ENCODE measurements at places on chromosomes 6 and 20. TPM values are rescaled to one million over a fixed set of nuclear protein-coding genes. Genes with fewer than 3 reads are reported as not detected.

CST2 gene
- total RNA-seq = not detected

FAM50B gene
- 4.8 TPM for total RNA-seq

DNA sequence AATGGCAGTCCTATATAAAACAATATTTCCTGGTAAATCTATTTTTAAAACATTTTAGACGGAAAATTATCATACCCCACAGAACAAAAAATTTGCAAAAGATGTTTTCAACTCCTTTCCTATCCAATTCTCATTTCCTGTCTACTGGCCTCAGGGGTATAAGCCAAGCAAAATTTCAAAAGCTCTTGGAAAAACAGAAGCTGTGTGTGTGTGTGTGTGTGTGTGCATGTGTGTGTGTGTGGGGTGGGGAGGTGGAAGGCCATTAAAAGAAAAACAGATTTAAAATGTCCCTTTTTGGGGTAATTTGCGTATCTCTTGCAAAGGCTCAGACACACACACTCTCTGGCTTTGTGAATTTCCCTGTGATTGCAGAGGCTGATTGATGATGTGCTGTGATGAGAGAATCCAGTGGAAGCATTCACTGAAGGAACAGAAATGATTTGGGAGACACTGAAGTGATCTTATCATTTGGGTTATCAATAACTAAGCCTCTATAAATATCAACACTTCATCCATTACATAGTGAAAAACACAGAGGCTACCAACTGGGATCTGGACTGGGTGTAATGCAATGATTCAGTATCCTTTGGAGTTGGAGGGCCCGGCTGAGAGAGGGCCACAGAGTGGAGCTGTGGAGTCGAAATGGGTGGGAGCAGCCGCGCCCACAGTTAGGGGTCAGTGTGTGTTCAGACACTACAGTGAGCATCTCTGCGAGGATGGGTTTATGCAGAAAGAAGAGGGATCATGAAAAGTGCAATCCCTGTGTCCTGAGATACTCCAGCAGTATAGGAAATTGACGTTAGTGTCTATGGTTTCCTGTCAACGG is 106.8 kb upstream of the PREP start:
- no peak for DNase-seq

DNA sequence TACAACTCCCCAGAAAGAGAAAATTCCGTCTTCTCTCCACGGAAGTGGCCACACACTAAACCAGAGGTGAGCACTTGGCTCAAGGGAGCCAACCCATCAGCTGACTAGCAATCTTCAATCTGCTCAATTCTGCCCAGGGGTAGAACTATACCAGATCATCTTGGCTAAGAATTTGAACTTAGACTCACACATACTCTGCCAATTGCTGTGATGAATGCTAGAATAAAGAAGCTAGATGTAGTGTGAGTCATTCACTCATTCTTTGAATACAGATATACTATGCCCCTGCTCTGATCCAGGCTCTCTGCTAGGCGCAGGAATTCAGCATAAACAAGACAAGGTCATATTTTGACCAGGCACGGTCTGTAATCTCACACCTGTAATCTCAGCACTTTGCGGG is 147.9 kb upstream of the SHLD1 start:
- no peak for DNase-seq

DNA sequence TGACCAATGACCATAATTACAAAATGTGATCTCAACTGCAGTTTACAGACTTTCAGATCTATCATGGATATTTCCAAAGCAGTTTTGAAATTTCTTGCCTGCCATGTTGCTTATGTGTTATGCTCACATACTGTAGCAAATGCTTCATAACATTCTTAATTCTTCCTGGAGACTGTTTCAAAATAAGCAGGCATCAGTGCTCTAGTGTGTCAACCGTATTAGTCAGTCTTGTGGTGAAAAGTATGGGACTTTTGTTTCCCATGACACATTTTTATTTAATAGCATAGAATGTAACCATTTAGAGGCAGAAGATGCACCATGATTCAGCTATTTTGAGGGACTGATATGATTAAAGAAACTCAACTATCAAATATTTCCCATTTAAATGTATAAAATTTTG is 1.7 kb downstream of the POPDC3 start:
- no peak for DNase-seq

- no peak for DNase-seq
Observed at GRCh38 chr6:31663961-31664789, 622 bp downstream of the GPANK1 start.

DNA sequence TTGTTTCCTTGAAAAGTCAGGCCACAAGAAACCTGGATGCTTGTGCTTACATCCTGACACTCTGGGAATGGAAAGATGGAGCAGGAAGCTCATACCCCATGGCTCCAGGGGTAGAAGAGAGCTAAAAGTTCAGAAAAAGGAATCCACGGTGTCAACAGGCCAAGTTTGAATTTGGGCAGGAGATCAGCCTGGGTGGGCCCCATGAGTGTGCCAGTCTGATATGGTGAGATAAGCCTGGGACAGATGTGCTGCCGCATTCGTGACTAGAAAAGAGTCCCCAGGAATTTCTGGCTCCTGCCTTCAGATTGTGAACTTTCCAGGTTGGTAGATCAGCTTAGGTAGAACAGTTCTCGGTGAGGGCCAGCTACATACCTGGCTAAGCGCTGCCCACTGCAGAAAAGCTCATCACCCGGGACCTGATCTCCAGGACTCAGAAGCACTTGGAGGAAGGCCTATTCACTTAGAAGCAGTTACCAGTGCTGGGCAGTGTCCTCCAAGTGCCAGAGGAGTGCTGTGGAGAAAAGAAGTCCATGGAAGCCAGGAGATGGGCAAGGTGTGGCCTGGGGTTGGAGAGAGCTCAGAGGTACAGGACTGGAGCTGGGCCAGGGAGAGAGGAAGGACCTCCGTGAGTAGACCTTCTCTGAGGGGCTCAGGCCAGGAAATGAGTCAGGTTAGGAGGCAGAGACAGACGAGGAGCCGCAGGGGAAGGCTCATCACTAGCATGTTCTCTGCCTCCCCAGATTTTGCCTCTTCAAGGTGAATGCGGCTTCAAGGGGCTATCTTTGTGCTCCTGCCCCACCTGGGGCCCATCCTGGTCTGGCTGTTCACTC is at the start of gene TSPO2:
TSS of gene TSPO2 (plus strand) at position 242 of the 830 bp plus-strand sequence. CDS start at position 761, 519 bp downstream.
- DNase-seq = no peak

DNA sequence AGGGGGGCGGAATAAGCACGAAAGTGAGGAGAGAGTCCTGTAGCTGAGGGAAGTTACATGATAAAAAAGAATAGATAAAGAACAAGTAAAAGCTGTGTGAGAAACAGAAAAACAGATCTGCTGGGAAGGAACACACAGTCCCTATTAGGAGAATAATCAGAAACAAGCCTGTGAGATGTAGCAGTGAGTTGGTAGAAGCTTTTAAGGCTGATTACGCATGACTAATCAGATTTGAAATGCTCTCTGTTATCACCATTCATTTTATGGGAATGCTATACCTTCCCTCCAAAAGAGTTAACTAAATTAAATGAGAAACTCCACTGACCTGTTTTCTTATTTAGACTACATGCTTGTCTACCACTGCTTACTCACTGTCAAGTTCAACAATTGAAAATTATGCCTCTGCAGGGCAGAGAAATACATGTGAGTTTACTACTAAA is 15.8 kb downstream of the REPS1 start:
- no peak for DNase-seq

DNA sequence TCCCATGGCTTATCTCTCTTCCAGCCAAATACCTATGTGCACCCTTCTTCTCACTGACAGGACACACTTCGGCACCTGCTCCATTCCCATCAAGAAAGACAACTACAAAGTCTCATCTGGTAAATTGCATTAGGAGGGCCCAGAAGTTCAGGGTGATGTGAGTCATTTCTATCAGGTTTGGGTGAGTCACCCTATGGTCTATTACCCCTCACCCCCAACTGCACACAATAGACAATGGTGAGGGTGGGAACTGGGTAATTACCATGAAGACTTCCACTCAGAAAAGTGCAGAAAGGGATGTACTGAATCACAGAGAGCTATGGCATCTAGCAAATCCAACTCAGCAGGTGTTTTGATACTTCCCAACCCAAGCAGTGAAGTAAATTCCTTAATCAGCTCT is 54.8 kb downstream of the OPN5 start:
- no peak for DNase-seq
